ENCODE measurements at places on chromosomes 7 and 10. TPM values are rescaled to one million over a fixed set of nuclear protein-coding genes. Genes with fewer than 3 reads are reported as not detected.
A peak's percentile ranks its signal among the peaks of the same experiment; 100 is the strongest.

MNX1 gene
- total RNA-seq: 0.10 TPM

PNLIPRP1 gene
- total RNA-seq: not detected

- no peak for DNase-seq
Measured at GRCh38 chr7:100965723-100966541, 3.4 kb upstream of the MUC12 start.

DNAJB12 gene
- 29.5 TPM for total RNA-seq

ZDHHC6 gene
- total RNA-seq: 26.7 TPM

GRCh38 chr10:97072851-97073665 is 112.7 kb downstream of the SLIT1 start:
- peak; percentile 34 for DNase-seq

HMX3 gene
- total RNA-seq: not detected

SLIT1 gene
- not detected for total RNA-seq

NODAL gene
- not detected for total RNA-seq

DNA sequence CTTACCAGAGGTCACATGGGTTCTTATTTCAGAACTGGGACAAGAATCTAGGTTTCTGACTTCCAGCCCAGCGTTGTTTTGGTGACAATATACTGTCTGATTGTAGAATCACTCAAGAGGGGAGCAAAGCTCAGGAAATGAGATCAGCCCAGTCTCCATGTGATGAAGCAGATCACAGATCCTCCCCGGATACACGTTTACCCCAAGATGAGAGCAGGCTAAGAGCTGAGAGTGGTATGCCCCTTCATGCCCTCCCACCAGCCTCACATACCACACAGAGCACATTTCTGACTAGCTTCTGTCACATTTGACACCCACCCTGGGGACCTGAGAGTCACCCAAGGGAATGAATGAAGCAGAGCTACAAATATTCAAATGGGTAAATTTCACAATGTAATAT is 27.1 kb upstream of the PRKCQ start:
- no peak for DNase-seq

DNA sequence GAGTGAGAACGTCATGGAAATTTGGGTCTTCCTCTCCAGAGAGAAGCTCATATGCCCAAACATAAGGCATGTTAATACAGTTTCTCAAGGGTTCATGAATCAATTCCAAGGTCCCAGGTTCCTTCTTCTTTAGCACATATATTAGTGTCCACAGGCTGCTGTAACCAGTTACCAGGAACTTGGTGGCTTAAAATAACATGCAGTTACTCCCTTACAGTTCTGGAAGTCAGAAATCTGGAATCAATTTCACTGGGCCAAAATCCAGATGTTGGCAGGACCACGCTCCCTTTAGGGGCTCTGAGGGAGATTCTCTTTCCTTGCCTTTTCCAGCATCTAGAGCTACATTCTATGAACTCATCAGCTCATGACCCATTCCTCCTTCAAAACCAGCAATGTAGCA is 64.8 kb downstream of the MRC1 start:
- no peak for DNase-seq

- no peak for DNase-seq
Measured at GRCh38 chr7:38955892-38956291, 21.8 kb upstream of the POU6F2 start.

DNA sequence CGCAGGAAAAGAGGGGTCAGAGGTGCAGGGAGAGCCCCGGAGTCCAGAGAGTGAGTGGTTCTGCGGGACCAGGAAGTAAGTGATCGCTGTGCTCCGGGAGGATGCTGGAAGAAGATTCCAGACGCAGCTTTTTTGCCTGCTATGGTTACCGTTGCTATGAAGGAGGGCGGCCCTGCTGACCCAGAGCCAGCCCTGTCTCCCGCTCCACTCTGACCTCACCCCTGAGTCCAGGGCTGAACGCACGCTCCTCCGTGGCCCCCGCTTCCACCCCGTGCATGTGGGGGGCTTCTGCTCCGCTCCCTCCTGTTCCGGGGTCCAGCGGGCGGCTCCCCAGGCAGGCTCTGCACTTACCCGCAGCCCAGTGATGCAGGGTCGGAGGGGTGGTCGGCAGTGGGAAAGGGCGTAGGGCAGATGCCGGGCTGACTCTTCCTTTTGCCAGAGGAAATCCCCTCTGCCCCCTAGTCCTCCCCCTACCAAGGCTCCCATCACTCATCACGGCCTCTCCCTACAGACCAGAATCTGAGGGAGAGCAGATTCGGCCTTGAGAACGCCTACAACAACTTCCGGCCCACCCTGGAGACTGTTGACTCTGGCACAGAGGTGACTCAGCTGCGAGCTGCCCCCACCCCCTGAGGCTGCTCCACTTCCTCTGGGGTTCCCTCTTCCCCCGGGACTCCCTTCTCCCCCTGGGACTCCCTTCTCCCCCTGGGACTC is 2.7 kb upstream of the MUC17 start:
- DNase-seq: peak; percentile 9

GRCh38 chr7:21844742-21845141 is 101.0 kb downstream of the CDCA7L start:
- no peak for DNase-seq

Measured in glomerular endothelial cell (primary cell).